Dermis microvascular lymphatic vessel endothelial cell (primary cell): ENCODE measurements at places on chromosomes 12 and 14. TPM values are rescaled to one million over a fixed set of nuclear protein-coding genes. Genes with fewer than 3 reads are reported as not detected.

Gene LALBA
- not detected in 2 replicates for total RNA-seq

Gene TMPO
- total RNA-seq, result 46.1 and 83.3 TPM in 2 replicates

Gene KRT6C
- total RNA-seq, result not detected in 2 replicates

Gene FICD
- 4.5 and 7.0 TPM in 2 replicates for total RNA-seq

Gene SLC6A13
- 0.13 TPM in 1 of 2 replicates, not detected in the other for total RNA-seq

Gene GALNT9
- total RNA-seq, result under 0.01 TPM in 1 of 2 replicates, not detected in the other

GRCh38 chr12:50888666-50889065, 45.9 kb downstream of the TMPRSS12 start:
- DNase-seq, result no peak

GRCh38 chr12:14545144-14546124, 22.2 kb downstream of the PLBD1 start:
- no peak for DNase-seq

DNA sequence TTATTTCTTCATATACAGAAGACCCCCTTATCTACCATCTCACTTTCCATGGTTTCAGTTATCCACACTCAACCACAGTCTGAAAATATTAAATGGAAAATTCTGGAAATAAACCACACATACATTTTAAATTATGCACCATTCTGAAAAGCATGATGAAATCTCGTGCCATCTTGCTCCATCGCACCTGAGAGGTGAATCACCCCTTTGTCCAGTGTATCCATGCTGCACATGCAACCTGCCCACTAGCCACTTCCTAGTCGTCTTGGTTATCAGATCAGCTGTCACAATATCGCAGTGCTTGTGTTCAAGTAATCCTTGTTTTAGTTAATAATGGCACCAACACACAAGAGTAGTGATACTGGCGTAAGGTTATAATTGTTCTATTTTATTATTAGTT, 145.7 kb downstream of the C12orf42 start:
- no peak for DNase-seq

DNA sequence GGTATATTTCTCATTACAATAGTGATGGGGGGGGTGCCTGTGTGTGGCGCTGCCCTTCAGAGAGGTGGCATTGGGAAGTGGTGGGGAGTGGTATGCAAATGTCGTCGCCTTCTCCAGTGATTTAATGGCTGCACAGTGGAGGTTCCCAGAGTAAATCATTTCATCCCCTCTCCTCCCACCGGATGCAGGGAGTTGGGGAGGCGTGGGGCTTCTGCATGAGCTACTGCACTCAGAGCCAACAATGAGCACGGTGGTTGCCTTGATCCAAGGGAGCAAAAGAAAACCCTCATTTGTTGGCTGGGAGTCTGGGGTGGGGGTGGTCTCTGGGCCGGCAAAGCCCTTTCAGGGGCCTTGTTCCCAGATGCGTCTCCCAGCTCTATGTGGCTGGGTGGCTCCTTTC, 124.3 kb downstream of the AACS start:
- DNase-seq, result no peak

DNA sequence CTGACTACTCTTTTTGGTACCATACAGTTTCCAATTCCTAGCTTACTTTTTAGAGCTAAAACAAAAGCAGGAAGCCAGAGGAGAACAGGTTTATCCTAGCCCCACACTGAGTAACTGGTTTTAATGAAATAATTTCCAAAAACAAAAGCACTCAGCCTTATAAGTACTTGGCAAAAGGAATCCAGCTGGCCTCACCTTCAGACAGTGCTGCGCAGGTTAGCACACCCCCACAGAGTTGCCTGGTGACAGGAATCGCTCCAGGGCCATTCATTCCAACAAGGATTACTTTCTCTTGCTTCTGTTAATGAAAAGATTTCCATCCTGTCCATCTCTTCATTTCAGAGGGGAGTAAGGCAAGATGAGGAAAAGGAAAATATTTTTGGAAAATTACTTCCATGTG, 84.6 kb downstream of the SCFD1 start:
- DNase-seq, result no peak

- DNase-seq, result no peak
Measured at GRCh38 chr14:104134061-104134965, 4.1 kb upstream of the KIF26A start.

GRCh38 chr12:68477261-68477772, 133.4 kb upstream of the RAP1B start:
- no peak for DNase-seq

- DNase-seq, result no peak
Measured at GRCh38 chr14:94612174-94612573, at the start of gene SERPINA3. TSS of gene SERPINA3 (plus strand) at chr14:94612391. CDS start at chr14:94614442, 2,051 bp downstream.

DNA sequence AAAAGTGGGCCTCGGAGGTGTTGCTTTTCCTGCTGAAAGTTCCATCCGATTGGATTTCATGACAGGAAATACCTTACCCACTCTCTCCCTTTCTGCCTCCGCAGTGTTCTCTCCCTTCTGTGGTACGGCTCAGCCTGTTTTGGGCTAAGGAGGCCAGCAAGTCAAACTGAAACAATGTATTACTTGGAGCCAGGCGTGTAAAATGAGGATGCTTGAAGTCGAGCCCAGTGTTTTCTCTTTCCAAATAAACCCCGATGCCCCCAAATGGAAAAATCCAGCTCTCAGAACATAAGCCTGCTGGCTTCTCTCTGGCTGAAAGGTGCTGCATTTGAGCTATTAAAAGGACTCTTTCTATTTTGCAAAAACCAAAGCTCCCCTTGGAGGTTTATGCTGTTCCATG, 124.7 kb downstream of the ZNF664 start:
- DNase-seq, result no peak

DNA sequence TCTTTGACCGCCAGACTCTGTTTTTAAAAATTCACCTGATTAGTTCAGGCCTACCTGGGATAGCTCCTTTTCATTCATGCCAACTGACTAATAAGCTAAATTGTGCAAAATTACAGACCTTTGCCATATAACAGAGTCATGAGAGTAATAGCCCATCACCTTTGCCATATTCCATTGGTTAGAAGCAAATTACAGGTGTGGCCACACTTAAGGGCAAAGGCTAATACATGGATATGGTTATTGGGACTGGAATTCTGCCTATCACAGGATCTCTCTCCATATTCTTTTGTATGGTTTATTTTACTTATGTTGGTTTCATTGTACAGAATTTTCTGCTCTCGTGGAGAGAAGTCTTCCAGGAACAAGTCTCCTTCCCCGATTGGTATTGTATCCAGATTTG, 115.2 kb downstream of the EGLN3 start:
- DNase-seq, result no peak

DNA sequence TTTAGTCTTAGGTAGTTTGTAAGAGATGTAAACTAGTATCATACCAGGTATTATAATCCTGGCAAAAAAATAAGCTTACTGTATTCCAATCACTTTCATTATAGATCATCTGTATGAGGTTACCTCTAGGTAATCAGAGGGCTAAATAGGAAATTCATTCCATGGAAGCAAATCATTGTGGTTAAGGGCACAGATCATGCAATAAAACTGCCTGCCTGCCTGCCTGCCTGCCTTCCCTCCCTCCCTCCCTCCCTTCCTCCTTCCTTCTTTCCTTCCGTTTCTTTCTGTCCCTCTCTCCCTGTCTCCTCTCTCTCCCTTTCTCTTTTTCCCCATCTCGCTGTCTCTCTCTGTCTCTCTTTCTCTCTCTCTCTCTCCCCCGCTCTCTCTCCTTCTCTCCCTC, 3.2 kb upstream of the CLEC9A start:
- DNase-seq, result no peak

DNA sequence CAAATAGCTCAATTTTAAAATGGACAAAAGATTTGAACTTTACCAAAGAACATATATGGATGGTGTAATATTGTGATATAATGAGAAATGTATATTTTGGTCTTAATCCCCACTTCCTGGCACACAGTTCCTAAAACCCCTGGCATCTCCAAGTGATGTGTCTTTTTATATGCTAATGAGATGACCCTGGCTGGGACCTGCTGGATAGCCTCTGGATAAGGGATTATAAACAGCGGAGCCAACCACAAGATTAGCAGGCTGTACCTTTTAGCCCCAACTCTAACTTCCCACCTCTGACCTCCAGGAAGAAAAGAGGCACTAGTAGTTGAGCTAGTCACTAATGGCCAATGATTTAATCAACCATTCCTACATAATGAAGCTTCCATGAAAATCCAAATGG, 130.0 kb downstream of the DPF3 start:
- no peak for DNase-seq

GRCh38 chr12:54958048-54958658, 26.4 kb downstream of the TESPA1 start:
- DNase-seq, result peak; percentile 59

- peak; percentile 64 for DNase-seq
Measured at GRCh38 chr12:7937833-7938506, 2.0 kb upstream of the SLC2A3 start.

GRCh38 chr14:69342928-69343525, 55.1 kb downstream of the ERH start:
- DNase-seq, result no peak

- DNase-seq, result no peak
Measured at GRCh38 chr12:63795032-63795687, 15.5 kb downstream of the RXYLT1 start.

- peak; percentile 85 for DNase-seq
Measured at GRCh38 chr12:51368640-51369517, 22.3 kb downstream of the GALNT6 start.

GRCh38 chr14:33567731-33568130, 383.1 kb downstream of the EGLN3 start:
- peak; percentile 90 for DNase-seq

GRCh38 chr12:3216097-3216496, 138.9 kb downstream of the TSPAN9 start:
- DNase-seq, result no peak

DNA sequence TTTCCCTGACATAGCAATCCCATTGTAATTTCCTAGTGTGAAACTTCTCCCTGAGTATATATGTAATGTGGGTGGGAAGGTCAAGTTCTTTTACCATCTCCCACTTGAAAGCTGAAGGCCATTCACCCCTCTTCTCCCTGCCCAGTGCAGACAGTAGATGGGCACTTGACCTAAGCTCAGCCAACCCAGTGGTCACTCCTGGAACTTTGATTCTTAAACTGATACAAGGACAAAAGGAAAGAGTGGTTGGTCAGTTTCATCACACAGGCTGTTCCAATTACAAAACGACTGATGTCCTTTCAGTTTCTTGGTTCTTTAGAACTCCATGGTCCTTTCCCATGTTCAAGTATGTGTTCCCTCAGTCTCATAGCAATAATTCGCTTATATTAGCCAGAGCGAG, 8.4 kb upstream of the APOLD1 start:
- no peak for DNase-seq

DNA sequence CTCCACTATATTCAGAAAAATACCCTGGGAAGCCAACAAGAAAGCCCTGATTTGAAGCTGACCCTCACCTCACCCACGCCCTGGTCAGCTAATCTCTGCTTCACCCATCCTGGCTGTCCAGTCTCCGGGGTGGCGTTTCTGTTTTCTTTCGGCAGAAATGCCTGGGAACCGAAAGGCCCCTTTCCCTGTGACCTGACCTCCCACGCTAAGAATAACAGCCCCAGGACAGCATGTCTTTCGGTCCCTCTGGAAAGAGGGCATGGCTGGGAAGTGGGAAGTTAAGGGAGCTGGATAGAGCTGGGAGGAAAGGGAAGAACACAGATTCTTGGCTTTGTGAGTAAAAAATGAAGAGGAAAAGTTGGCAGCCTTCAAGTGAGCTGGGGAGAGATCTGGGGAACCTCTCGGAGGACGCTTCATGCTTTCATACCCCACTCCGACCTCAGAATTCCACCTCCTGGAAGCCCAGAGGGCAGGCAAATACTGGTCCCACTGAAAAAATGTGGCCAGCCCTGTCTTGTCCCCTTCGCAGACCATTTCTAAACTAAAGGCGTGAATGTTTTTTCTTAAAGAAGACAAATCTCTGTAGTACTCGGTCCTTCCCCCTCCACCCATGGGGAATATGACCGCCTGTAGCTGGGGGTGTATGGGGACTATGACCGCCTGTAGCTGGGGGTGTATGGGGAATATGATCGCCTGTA, 163.0 kb upstream of the FKBP4 start:
- no peak for DNase-seq
